CD8-positive, alpha-beta memory T cell (primary cell): ENCODE measurements at places on chromosomes 7 and 10.

DNA sequence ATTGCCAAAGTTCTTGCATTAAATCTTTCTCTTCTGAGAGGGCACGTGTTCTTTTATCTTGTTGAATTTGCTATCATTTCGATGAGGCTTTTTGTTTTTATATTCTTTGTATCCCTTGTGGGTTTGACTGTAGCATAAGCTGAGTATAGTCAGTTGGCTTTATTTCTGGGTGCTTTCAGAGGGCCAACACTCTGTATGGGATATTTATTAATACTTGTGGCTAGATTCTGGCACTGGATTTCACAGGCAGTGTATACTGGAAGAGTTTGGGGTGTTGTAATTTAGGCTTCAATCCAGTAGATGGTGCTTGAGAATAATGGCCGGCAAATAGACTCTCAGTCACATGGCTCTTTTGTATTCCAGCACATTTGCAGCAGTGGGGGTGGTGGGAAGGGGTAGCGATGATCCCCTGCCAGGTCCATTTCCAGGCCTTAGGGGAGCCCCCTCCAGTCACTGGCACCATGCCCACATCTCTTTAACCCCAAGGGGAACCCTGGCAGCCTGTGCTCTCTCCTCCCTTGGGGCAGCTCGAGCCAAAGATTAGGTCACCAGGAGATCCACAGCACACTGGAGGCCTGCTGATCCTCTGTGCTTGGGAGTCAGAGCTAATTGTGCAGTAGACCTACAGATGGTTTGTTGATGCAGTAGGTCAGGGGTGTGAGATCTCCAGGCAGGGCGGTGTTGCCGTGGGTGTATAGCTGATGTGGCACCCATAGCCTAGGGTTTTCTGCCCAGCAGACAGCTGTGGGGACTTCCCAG, 81.8 kb downstream of the PTPN20 start:
- no peak for DNase-seq

DNA sequence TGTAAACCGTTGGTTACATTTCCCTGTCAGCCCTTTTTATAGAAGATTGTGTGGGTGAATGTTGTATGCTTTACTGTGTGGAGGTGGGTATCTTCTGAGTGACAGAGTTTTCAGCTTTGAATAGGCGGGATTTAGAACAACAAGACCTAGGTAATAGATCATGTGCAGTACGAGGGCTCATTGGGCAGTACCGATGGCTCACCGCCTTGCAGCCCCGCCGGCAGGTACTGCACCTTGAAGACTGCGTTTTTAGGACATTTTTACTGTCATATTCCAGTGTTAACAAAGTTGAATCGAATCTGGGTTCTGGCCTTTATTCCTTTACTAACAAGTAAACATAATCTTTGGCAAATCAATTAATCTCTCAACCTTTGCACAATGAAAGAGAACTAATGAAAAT, 55.9 kb upstream of the NCF1 start:
- DNase-seq = no peak

GRCh38 chr10:129241461-129241860, 225.6 kb upstream of the MGMT start:
- DNase-seq = no peak

DNA sequence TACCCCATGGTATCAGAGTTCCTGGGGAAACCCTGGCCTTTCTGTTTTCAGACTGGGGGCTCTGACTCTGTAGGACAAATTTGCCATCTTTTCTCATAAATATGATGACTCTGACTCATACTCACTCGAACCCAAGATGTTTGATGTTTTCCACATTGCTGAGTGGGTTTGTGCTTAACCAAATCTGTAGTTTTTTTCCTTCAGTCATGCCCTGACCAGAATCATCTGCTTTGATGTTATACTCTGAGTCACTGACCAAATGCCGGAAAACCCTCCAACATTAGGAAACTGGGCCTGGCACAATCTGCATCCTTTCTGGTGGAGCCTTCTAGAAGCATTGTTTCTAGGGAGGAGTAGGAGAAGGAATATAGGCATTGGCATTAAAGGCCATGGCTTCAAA, 118.7 kb downstream of the C10orf105 start:
- no peak for DNase-seq

GRCh38 chr10:96988426-96988825, 156.3 kb downstream of the LCOR start:
- no peak for DNase-seq

GRCh38 chr7:98319176-98319575, 37.7 kb downstream of the BRI3 start:
- DNase-seq = no peak

DNA sequence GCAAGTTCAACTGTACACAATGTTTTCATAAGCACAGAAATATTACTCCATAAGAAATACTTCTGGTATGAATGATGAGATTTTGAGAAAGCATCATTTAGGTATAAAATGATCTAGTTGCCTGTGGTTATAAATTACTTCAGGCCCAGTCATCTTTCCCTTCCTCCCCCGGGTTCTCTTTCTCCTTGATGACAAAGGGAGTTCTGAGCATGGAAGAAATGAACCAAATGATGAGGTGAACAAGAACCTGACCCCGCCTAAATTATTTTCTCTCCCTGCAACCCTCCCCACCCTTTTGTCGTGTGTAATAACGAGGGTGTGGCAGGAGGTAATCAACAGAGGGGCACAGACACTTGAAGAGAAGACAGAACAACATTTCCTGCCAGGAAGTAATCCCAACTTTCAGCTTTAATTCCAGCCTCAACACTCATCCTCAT, 319.6 kb upstream of the SP8 start:
- no peak for DNase-seq

DNA sequence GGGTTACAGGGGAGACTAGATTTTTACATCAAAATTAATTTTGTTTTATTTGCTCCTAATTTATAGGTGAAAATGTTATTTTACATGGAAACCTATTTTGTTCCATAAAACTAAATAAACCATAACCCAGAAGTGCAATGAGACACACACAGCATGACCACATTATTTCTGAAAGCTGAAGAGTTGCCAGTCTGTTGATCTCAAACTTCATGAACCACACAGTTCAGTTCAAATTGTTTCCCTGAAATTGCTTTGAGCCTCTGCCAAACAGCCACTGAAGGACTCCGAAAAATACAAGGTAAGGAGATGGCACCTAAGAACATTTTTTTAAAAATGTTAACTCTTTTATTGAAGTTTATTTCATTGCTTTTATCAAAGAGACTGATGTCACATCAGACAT, 25.0 kb upstream of the ITGB8 start:
- no peak for DNase-seq

DNA sequence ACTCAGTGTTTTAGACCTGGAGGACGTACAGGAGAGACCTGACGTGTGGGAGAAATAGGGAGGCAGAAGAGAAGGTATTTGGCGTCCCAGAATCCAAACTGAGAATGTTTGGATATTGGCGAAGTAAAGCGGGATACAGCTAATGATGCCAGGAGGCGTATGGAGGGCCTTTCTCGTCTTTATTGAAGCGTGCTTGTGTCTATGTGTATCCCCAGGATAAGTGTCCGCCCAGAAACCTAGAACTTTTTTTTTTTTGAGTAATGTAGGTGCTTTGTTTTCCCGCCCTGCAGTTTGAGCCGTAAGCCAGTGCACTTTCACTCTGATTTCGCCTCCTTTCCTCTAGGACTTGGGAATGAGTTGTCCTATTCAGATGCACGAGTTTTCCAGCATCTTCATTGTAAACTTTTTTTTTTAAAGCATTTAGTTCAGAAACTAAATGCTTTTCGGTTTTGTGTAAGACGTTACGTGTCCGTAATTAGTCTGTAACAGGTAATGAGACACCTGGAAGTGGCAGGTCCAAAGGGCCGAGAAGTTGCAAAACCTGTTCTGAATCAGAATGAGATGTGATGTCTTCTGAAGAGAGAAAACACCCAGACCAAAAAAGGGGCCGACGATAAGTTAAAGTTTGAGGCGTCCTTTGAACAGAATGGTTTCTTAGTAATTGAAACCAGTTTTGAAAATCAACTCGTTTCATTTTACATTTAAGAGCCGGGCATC, 746 bp downstream of the ARL5B start:
- DNase-seq = no peak
